ENCODE measurements at places on chromosomes 12 and 14. TPM values are rescaled to one million over a fixed set of nuclear protein-coding genes. Genes with fewer than 3 reads are reported as not detected.

GRCh38 chr14:65496178-65496993, 83.9 kb downstream of the FUT8 start:
- no peak for DNase-seq
- H3K4me1 ChIP-seq, result no peaks in the 10 kb centered on the region
- no peak overlapping the region for H3K27ac ChIP-seq
- no peaks in the 10 kb centered on the region for H3K36me3 ChIP-seq
- no peak overlapping the region for H3K4me3 ChIP-seq

Gene C3AR1
- 23.4 TPM for total RNA-seq

Gene BCAT1
- total RNA-seq, result 47.3 TPM

DNA sequence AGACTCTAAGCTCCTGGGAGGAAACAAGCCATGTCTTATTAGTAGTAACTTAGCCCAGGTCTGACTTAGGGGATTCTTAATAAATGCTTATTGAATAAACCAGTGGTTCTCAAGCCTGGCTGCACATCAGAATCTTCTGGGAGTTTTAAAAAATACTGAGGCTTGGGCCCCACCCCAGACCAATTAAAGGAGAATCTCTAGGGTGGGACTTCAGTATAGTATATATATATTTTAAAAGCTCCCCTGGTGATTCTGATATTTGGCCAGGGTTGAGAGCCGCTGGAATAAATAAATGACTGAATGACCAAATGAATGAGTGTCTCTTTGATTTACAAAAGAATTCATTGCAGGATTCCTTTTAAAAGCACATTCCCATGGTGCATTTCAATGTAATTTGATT, 151.5 kb upstream of the GSC start:
- H3K4me3 ChIP-seq, result no peak overlapping the region
- no peaks in the 10 kb centered on the region for H3K36me3 ChIP-seq
- DNase-seq, result no peak
- no peak overlapping the region for H3K27ac ChIP-seq
- no peaks in the 10 kb centered on the region for H3K4me1 ChIP-seq

DNA sequence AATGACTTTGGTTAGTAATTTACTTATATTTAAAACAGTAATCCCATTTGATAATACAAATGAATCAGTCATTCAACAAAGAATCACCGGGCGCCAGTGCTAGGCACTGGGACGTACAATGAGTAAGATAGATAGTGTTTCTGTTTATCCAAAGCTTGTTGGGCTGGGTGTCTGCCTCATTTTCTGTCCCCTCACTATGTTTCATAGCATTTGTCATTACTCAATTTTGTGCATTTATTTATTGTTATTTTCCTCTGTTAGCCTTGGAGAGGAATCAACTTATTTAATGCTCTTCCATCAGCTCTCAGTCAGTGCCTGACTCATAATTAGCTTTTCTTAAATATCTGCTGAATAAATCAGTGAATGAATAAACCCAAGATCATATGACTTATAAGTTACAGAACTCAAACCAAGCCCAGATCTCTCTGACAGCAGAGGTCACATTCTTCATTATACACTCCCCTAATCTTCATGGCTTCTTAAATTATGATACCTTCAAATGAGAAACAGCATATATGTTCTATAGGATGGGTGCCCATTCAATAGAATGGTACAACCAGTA, 86.2 kb downstream of the TSPAN8 start:
- no peaks in the 10 kb centered on the region for H3K4me1 ChIP-seq
- no peak overlapping the region for H3K27ac ChIP-seq
- H3K27me3 ChIP-seq, result no peaks in the 10 kb centered on the region
- H3K4me3 ChIP-seq, result no peak overlapping the region
- no peak for DNase-seq

Gene ZNF891
- 3.5 TPM for total RNA-seq

GRCh38 chr14:74856366-74856765, 19.6 kb downstream of the PROX2 start:
- no peaks in the 10 kb centered on the region for H3K36me3 ChIP-seq
- H3K27me3 ChIP-seq, result no peaks in the 10 kb centered on the region
- no peak overlapping the region for H3K4me3 ChIP-seq
- H3K4me1 ChIP-seq, result no peaks in the 10 kb centered on the region

Gene TBX5
- total RNA-seq, result not detected

DNA sequence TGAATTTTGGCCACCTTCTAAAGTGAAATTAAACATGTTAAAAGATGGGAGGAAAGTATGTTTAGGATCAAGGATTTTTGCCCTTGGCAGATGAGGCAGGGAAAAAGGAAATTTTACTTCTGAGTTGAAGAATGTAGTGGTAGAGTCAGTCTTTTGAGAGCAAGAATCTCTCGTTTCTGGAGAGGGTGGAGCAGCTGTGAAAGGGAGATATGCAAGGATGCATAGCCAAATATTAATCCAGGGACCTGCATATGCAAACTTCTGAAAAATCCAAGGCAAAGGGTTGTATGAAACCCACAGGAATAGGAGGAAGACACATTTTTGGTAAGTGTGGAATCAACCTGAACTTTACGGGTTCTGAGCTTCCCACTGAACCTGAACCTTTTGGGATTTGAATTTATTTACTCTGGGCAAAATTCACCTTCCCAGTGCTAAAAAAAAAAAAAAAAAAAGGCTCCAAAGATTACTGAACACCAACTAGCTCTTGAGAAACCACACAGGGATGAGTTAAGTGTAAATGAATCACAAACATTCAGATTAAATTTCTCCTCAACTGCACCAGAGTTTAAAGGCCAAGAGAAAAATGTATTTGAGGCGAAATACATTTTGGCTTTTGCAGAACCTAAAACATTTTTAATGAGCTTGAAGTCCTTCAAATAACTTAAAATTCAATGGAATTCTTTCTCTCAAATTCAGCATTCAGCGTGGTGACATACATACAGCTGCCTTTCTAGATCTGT, 187.1 kb upstream of the CDKN3 start:
- no peaks in the 10 kb centered on the region for H3K36me3 ChIP-seq
- no peak overlapping the region for H3K27ac ChIP-seq
- no peaks in the 10 kb centered on the region for H3K4me1 ChIP-seq

DNA sequence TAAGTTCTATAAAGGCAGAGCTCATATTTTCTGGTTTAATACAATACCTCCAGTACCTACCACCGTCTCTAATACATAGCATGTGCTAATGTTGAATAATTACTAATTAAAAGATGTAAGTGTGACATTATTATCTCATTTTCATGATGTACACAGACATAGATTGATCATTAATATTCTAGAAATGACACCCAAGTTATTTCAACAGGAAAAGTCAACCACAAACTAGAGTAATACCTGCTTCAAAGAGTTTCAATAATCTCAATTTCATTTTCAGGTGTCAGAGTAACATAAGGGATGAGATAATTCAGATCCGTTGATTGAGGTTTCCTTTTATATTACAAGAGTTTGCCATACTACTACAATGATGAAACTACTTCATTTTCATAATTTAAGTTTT, 388.9 kb downstream of the SOX5 start:
- H3K27me3 ChIP-seq, result no peaks in the 10 kb centered on the region
- peaks cover 2% of the 10 kb centered on the region for H3K4me1 ChIP-seq
- H3K36me3 ChIP-seq, result no peaks in the 10 kb centered on the region
- no peak overlapping the region for H3K27ac ChIP-seq

- no peaks in the 10 kb centered on the region for H3K27me3 ChIP-seq
- no peaks in the 10 kb centered on the region for H3K36me3 ChIP-seq
- DNase-seq, result no peak
- no peaks in the 10 kb centered on the region for H3K4me1 ChIP-seq
- no peak overlapping the region for H3K4me3 ChIP-seq
These were observed 31.4 kb downstream of the CFAP54 start for GRCh38 chr12:96520767-96521166.

Gene RGS6
- 1.8 TPM for total RNA-seq

GRCh38 chr14:74569806-74570591, 42.0 kb downstream of the LTBP2 start:
- DNase-seq, result peak; percentile 65
- H3K4me3 ChIP-seq, result no peak overlapping the region
- peak overlapping the region; percentile 81 for H3K27ac ChIP-seq
- peaks cover 13% of the 10 kb centered on the region for H3K4me1 ChIP-seq

Gene MYF6
- not detected for total RNA-seq

- DNase-seq, result no peak
- no peak overlapping the region for H3K4me3 ChIP-seq
- H3K27ac ChIP-seq, result no peak overlapping the region
- H3K4me1 ChIP-seq, result no peaks in the 10 kb centered on the region
- H3K36me3 ChIP-seq, result no peaks in the 10 kb centered on the region
These were observed 1494.7 kb upstream of the TMEM132C start for GRCh38 chr12:126772171-126772864.

DNA sequence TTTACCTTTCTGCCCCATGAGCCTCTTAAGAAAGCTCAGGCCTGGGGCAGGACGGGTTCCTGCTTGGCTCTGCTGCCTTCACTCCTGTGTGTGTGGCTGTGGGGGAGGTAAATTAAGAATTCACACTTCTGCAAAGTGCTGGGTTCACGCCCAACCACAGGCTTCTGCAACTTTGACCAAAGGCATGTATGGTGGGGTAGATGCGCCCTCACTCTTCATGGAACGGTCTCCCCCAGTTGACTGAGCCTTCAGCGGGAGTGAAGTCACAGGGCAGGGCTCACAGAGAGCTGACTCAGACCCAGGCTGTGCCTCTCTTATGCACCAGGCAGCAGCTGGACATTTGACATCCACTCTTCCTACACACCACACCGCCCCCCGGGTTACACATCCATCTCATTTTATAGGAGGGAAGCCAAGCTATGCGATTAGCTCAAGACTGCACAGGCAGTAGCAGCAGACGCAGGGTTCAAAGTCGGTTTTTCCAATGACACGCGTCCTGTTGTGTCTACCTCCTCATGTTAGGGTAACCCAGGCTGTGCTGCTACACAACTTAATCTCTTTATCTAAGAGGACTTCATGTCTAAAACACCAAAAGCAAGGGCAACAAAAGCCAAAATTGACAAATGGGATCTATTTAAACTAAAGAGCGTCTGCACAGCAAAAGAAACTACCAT, 15.4 kb upstream of the BCL11B start:
- H3K27me3 ChIP-seq, result peaks cover 2% of the 10 kb centered on the region
- H3K4me1 ChIP-seq, result no peaks in the 10 kb centered on the region
- no peak overlapping the region for H3K4me3 ChIP-seq

Gene TDRD9
- 1.7 TPM for total RNA-seq

Gene ABCC9
- total RNA-seq, result 47.9 TPM
